ENCODE measurements at places on chromosomes 1 and 21.

DNA sequence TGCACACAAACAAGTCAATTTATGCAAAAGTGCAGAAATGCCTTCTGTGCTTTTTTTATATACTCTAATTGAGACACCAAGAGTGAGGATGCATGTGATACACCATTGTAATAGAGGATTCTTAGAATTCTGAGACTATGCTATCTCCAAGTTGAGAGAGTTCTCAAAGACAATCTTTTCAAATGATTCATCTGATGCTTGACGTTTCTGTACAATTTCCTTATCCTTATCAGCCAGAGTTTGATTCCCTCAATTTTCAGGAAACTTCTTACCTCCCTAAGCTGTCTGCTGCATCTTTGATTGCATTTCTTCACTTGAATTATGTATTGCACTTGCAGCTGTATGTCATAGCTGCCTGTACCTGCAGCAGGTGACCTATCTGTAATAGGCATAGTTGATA is 211.3 kb upstream of the SPAG17 start:
- DNase-seq: no peak

GRCh38 chr1:191432817-191433216 is 725.4 kb upstream of the RGS18 start:
- DNase-seq: no peak

GRCh38 chr1:57632401-57632800 is 208.5 kb upstream of the DAB1 start:
- no peak for DNase-seq

DNA sequence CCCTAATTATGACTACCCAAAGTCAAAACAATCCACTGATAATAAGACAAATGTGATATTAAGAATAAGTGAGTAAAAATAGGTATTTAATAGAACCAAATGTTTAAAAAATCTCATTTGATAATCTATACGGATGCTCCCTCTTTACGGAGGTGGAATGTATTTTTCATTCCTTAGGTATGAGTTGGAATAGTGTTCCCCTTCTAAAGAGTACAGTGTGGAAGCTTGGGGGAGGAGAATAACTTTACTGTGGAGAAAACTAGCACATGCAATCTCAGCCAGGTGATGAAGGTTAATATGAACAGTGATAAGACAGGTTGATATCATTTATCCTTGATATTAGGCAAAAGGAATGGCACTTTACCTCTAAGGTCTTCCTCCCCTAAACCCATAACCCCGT is 74.6 kb downstream of the GPR88 start:
- DNase-seq: no peak

DNA sequence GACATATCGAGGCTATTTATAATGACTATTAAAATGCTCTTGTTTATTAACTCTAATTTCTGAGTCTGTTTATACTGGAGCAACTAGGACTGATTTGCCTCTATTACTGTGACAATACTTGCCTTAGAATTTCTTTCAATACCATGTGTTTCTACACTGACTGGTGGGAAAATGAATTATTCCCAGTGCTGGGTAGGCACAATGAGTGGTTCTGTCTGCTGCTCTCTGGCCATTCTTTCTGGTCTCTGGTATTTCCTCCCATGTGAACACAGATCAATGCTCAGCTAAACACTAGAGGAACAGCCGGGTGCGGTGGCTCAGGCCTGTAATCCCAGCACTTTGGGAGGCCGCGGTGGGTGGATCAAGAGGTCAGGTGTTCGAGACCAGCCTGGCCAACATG is 390.5 kb downstream of the PRDM2 start:
- no peak for DNase-seq

- DNase-seq: no peak
Measured at GRCh38 chr1:200893411-200893901, 1.2 kb upstream of the INAVA start.
